ENCODE measurements at places on chromosomes 5 and 9.

DNA sequence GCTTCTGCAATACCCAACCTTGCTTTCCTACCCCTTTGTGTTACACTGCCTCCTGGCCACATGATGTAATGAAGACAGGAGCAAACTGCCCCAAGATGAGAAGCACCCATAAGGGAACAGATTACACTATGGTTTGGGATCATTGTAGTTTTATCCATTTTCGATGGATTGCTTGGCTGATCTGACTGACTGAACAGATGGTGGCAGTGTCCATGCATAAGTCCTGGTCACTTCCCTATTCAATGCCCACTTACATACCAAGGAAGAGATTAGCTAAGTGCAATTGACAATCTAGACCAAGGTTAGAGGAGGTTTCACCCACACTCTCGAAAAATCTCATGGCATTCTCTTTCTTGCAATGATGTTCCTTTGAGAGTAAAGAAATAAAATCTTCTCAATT, 319.9 kb downstream of the RAB3C start:
- no peak overlapping the region for H3K4me3 ChIP-seq
- peak overlapping the region; percentile 24 for H3K27ac ChIP-seq
- no peaks in the 10 kb centered on the region for H3K36me3 ChIP-seq
- no peaks in the 10 kb centered on the region for H3K27me3 ChIP-seq
- H3K4me1 ChIP-seq: no peaks in the 10 kb centered on the region
- DNase-seq: no peak

- no peak overlapping the region for H3K27ac ChIP-seq
- no peaks in the 10 kb centered on the region for H3K36me3 ChIP-seq
- peaks cover 10% of the 10 kb centered on the region for H3K4me1 ChIP-seq
- H3K4me3 ChIP-seq: no peak overlapping the region
Measured at GRCh38 chr5:74035521-74035937, 409.5 kb downstream of the ARHGEF28 start.

DNA sequence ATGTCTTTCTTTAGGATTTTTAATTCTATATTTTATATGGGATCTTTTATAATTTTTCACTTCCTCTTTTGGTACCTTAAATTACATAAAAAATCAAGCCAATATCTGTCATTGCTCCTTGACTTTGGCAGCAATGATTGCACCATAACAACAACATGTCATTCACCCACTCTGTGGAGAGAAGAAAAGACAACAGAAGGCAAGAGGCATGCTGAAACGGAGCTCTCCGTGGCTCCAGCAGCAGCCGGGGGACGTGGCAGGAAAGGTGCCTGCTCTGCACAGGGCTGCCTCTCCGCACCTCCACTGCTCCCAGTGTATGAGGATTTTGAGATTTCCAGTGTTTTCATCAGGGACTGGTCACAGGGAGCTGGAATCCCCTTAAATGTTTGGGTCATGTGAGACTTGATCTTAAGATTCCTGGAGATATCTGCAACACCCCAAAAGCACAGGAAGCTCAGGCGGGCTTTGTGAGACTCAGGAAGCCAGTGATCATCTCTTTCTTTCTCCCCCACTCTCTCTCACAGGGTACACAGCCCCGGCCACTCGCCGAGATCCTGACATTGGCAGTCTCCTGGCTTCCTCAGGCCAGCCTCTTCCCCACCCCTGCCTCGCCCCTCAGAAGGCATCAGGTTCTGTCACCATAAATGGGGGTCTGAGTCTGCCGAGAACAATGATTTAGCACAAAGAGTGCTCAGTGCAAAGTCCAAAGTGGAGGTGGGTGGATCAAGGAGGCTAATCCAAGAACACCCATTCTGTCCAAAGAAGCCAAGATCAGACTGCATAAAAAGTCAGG, 74.6 kb downstream of the ACTL7B start:
- H3K4me3 ChIP-seq: no peak overlapping the region
- H3K4me1 ChIP-seq: no peaks in the 10 kb centered on the region
- H3K27me3 ChIP-seq: no peaks in the 10 kb centered on the region
- DNase-seq: no peak

DNA sequence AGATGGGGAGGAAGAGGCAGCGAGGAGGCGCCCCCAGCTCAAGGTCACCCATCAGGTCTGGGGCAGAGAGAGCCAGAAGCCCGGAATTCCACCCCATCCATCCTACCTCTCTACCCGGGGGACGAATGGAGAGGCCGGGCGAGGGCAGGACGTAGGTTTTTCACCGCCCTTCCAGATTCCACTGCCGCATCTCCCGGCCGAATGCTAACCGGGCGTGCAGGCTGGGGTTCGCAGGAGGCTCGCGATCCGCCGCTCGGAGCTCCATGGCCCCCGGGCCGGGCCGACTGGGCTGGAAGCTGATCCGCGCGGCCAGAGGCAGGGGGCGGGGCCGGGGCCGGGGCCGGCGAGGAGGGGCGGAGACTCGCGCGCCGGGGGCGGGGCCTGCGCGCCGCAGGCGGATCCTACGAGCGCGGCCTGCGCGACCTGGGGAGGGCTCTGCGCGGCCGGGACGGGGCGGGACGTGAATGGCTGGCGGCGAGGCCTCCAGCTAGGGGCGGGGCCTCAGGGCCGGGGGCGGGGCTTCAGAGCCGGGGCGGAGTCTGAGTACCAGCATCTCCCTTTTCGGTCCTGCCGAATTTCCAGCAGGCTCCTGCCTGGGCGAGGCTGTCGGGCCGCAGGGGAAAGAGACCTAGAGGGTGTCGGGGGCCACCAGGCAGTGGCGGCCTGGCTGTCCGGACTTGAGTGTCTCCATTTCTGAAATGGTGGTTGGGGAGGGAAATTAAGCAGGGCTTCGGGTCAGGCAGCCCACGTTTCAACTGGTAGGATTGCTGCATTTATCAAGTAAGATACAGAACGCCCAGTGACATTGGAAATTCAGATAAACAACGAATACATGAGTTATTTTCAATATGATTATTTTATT, at the start of gene ST6GALNAC4:
Gene ST6GALNAC4 (minus strand): TSS at position 322 of the 862 bp plus-strand sequence. CDS start 622 bp downstream, outside the sequence.
- peak within 1 kb of the TSS; percentile 80 for H3K4me3 ChIP-seq
- H3K27ac ChIP-seq: peak within 1 kb of the TSS; percentile 89
- peaks cover 52% of the 10 kb centered on the region for H3K4me1 ChIP-seq

DNA sequence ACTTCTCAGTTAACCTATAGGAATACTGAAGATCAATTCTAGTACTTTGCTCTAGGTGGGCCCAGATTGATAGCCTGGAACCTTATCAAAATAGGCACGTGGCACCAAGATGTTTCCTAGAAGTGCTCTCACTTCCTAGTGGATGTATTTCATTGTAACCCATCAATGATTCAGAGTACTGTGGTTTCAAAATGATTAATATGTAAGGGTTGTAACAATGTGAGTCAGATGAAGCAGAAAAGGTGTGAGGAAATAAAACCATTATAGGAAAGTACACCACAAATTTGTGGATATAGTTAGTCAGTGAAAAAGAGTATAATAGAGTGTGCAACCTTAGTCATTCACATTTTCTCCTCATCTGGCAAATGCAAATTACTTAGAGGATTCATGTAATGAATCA, 177.3 kb upstream of the FST start:
- no peaks in the 10 kb centered on the region for H3K4me1 ChIP-seq
- H3K27me3 ChIP-seq: no peaks in the 10 kb centered on the region
- no peak for DNase-seq
- H3K27ac ChIP-seq: no peak overlapping the region
- H3K4me3 ChIP-seq: no peak overlapping the region

DNA sequence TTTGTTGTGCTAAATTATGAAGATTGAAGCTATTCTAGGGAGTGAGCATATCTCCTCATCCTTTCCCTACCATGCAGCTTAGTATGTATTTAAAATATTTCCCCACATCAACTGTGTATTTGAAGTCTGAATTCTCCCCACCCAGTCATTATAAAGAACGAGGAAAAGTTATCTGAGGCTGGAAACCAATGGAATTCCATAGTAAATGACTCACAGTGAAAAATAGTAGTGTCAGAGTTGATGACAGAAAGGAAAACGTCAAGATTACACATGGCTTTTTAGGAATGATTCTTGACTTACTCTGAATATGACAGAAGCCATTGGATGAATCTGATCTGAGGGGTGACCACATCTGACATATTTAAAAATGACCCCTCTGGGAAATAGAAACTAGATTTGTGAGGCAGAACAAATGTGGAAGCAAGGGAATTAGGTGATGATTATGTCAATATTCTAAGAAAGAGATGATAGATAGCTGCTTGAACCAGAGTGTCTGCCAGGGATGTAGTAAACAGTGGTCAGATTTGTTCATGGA, 1768.9 kb upstream of the CDH9 start:
- no peaks in the 10 kb centered on the region for H3K36me3 ChIP-seq
- no peaks in the 10 kb centered on the region for H3K4me1 ChIP-seq
- H3K27me3 ChIP-seq: no peaks in the 10 kb centered on the region
- H3K27ac ChIP-seq: no peak overlapping the region

DNA sequence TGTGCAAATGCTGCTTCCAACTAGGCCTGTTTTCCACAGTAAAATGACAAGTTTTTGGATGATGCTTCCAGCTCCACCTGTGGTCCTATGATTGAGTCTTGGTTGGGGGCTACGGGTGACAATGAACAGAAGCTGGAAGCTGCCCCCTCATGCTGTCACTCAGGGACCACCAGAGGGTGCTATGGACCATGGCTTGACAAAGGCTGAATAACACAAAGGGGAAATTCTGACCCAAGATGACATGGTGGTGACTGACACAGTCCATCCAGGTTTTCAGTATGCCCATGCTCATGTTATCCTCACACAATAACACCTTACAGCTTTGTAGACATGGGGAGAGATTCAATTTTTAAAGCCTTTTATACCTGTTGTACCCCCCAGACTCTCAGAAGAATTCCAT, 23.9 kb upstream of the SAP30L start:
- no peaks in the 10 kb centered on the region for H3K27me3 ChIP-seq
- H3K4me3 ChIP-seq: no peak overlapping the region
- no peaks in the 10 kb centered on the region for H3K4me1 ChIP-seq

DNA sequence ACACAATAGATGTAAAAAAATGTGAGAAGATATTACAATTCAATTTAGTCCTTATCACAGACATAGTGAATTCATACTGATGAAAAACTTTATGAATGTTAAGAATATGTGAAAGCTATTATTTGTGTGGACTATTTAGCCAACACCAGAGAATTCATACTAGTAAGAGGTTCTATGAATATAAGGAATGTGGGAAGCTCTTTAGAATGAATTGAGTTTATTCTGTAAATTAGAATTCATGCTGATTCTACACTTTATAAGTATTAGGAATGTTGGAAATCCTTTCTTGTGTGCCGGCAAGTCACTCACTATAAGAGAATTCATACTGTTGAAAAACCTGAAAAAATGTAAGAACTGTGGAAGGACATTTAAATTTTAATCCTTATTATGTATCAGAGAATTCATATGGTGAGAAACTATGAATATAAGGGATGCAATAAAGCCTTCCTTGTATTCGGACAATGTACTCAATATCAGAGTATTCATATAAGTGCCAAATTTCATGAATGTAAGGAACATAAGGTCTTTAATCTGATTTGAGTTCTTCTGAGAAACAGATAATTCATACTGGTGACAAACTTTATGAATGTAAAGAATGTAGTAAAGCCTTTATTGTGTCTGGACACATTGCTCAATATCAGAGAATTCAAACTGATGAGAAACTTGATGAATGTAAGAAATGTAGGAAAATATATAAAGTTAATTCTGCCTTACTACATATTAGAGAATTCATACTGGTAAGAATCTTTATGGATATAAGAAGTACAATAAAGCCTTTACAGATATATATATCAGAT, 21.6 kb upstream of the PCDHA1 start:
- H3K36me3 ChIP-seq: no peaks in the 10 kb centered on the region
- H3K27ac ChIP-seq: no peak overlapping the region
- H3K4me3 ChIP-seq: no peak overlapping the region
- no peaks in the 10 kb centered on the region for H3K27me3 ChIP-seq
- DNase-seq: no peak
- no peaks in the 10 kb centered on the region for H3K4me1 ChIP-seq

DNA sequence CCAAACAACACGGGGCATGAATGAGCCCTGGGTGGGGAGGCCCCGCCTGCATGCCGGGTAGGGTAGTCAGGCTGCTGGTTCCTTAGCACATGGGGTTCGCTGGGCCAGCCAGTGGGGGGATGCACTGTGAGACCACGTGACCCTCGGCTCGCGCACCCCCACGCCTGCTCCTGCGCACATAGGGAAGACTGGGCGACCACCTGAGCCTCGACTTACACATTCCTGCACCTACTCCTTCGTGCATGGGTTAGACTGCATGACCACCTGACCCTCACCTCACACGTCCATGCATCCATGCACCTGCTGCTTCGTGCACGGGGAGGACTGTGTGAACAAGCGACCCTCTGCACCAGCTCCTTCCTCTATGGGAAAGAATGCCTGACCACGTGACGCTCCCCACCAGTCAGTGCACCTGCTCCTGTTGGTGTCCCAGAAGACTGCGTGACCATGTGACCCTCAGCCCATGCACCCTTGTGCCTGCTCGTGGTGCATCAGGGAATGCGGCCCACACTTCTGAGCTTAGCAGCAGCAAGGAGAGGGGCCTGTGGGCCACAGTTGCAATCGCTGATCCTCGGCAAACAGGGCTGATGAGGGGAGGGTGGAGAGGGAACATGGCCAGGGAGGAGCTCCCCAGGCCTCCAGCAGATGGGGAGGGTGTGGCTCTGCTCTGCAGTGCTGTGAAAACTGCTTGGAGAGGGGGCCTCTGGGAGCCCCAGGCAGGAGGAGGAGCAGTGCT, 18.1 kb downstream of the LPCAT1 start:
- peaks cover 15% of the 10 kb centered on the region for H3K36me3 ChIP-seq
- DNase-seq: peak; percentile 82
- H3K27ac ChIP-seq: peak overlapping the region; percentile 89
- peaks cover 99% of the 10 kb centered on the region for H3K4me1 ChIP-seq
- no peaks in the 10 kb centered on the region for H3K27me3 ChIP-seq

- no peak overlapping the region for H3K27ac ChIP-seq
- DNase-seq: no peak
- H3K27me3 ChIP-seq: no peaks in the 10 kb centered on the region
- H3K4me1 ChIP-seq: no peaks in the 10 kb centered on the region
Measured at GRCh38 chr5:33969572-33970452, 14.7 kb downstream of the SLC45A2 start.

GRCh38 chr5:128870373-128870772, 94.9 kb upstream of the SLC27A6 start:
- no peak for DNase-seq
- no peak overlapping the region for H3K27ac ChIP-seq
- no peak overlapping the region for H3K4me3 ChIP-seq
- no peaks in the 10 kb centered on the region for H3K36me3 ChIP-seq

DNA sequence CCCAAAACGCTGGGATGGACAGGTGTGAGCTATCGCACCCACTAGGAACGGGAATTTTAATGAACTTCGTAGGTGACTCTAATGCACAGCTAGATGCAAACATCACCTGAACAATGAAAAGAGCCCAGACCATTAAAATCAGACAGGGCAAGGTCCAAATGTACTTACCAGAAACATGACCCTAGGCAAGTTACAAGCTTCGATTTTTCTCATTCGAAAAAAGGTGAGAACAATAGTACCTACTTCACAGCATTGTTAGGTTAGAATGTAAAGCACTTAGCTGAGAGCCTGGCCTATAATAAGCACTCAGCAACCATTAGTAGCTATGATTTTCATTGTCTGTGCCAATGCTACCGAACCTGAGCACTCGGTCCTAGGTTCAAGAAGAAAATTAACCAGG, 5.8 kb upstream of the KLHL3 start:
- no peaks in the 10 kb centered on the region for H3K27me3 ChIP-seq
- no peak overlapping the region for H3K27ac ChIP-seq
- no peaks in the 10 kb centered on the region for H3K36me3 ChIP-seq
- H3K4me3 ChIP-seq: no peak overlapping the region
- H3K4me1 ChIP-seq: peaks cover 23% of the 10 kb centered on the region
- no peak for DNase-seq
